Lower lobe of right lung (tissue), 2 donors: ENCODE measurements at places on chromosomes 2 and 18. TPM values are rescaled to one million over a fixed set of nuclear protein-coding genes. Genes with fewer than 3 reads are reported as not detected.
A peak's percentile ranks its signal among the peaks of the same experiment; 100 is the strongest.

IDH1 gene
- total RNA-seq = 152 TPM

GAREM2 gene
- 2.0 TPM for total RNA-seq

DNA sequence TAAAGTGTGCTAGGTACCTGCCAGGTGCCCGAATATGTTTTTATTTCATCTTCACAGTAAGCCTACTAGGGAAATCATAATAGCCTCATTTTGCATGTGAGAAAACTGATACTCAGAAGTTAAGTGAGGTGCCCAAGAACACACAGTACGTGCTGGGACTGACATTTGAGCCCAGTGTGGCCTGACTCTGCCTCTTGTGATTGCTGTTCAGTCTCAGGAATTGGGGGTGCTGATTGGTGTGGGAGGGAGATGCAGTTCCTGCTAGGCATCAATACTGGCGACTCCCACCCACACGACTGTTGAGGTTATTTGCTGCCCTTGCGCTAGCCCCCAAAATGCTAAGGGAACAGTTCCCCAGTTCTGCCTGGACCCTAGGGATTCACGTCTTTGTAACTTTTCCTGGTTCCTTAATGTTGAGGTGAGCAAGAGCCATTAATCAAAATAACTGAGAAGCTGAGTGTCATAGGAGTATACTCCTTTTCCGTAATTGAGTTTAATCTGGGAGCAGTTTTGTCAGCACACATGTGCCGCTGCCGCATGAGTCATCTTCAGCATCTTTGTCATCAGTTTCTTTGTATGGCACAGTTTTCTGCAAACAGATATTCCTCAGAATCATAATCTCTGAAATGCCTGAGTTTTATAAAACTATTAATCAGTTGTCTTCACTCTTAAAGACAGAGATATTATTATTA lies 120.7 kb downstream of the NCK2 start:
- no peak overlapping the region for H3K4me3 ChIP-seq
- no peaks in the 10 kb centered on the region for H3K27me3 ChIP-seq
- H3K4me1 ChIP-seq = peaks cover 29% of the 10 kb centered on the region
- no peak overlapping the region for H3K27ac ChIP-seq
- no peak for DNase-seq

DNA sequence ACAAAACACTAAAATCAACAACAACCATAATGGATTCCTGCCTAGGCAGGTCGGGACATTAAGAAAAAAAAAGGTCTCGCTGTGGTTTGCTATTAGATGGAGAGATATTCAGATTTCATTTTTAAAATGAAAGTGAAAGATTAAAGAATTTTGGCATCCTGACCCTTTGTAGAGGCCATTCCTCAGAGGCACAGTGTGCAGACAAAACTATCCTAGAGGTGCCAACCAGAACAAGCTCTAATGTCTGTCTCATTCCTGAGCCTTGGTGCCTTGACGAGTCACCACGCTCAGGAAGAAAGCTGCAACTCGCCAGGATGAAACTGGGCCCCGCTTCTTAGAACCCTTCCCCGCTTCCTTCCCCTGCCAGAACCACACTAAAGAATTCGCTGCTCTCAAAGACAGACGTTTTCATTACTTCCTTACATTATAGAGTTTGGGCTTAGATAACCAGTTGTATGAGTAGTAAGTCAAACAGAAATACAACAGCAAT lies 156.0 kb downstream of the TGIF1 start:
- no peaks in the 10 kb centered on the region for H3K27me3 ChIP-seq
- DNase-seq = no peak
- H3K4me3 ChIP-seq = peak overlapping the region; percentile 43

DNA sequence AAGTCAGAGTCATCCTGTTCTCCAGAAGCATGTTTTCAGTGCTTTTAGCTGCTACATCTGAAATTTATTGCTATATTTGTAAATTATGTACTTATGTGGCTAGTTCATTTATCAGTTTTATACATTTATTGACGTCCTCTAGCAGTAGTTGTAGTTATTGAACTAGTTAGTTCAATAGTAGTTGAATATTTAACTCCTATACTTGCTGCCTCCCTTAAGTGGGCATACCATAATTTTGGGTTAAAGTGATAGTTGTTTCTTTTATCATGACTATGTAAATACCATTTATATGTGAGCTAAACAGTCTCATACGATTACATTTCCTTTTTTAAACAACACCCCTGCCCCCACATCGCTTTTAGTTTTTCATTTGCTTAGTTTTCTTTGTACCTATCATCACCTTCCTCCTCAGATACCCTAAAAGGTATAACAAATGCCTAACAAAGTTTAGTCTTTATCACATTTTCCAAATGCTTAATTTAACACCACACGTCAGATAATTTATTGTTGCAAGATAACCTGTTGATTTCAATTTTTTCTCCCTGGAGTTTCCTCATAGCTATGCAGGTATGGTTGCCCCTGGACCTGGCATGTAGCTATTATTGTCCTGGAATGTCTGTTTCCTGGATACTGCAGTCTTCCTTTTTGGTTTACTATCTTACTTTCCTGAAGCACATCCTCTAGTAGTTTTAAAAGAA lies 8.8 kb downstream of the MAP4K4 start:
- H3K4me3 ChIP-seq = no peak overlapping the region
- no peaks in the 10 kb centered on the region for H3K36me3 ChIP-seq
- H3K4me1 ChIP-seq = peaks cover 71% of the 10 kb centered on the region
- no peaks in the 10 kb centered on the region for H3K27me3 ChIP-seq
- no peak for DNase-seq

- no peak for DNase-seq
- H3K36me3 ChIP-seq = peaks cover 51% of the 10 kb centered on the region
- H3K27me3 ChIP-seq = no peaks in the 10 kb centered on the region
- no peak overlapping the region for H3K4me3 ChIP-seq
These were observed 47.8 kb downstream of the PRELID3A start for GRCh38 chr18:12455496-12455895.

- peak; percentile 88 for DNase-seq
- no peaks in the 10 kb centered on the region for H3K36me3 ChIP-seq
- peak within 1 kb of the TSS; percentile 72 for H3K27ac ChIP-seq
These were observed at the start of gene TCF7L1 for GRCh38 chr2:85132834-85133637. Gene TCF7L1 (plus strand): TSS chr2:85133392. CDS start chr2:85133685, 293 bp downstream.

CYP27A1 gene
- total RNA-seq = 273 TPM

DNA sequence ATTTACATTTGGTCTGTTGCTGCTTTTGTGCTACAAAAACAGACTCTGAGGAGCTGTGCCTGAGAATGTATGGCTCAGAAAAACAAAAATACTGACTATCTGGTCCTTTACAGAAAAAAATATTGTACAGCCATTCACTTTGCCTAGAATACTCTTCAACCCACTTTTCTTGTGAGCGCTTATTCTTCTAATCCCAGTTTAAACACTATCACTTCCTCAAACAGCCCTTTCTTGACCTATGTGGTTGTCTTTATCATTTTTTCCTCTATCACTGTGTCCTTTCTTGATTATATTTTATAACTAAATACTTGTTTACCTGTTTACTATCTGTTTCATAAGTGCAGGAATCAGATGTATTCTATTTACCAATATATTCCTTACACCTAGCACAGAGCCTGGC lies 33.5 kb downstream of the CUL3 start:
- H3K27ac ChIP-seq = no peak overlapping the region
- no peaks in the 10 kb centered on the region for H3K36me3 ChIP-seq
- DNase-seq = no peak
- no peak overlapping the region for H3K4me3 ChIP-seq
- no peaks in the 10 kb centered on the region for H3K4me1 ChIP-seq

GALNT14 gene
- total RNA-seq = 0.83 TPM

GRCh38 chr18:8556424-8556823 lies 52.8 kb upstream of the RAB12 start:
- no peak for DNase-seq
- no peaks in the 10 kb centered on the region for H3K36me3 ChIP-seq
- H3K4me1 ChIP-seq = no peaks in the 10 kb centered on the region
- H3K4me3 ChIP-seq = no peak overlapping the region
- H3K27ac ChIP-seq = no peak overlapping the region
- no peaks in the 10 kb centered on the region for H3K27me3 ChIP-seq
